ENCODE measurements at places on chromosomes 11 and 22.

DNA sequence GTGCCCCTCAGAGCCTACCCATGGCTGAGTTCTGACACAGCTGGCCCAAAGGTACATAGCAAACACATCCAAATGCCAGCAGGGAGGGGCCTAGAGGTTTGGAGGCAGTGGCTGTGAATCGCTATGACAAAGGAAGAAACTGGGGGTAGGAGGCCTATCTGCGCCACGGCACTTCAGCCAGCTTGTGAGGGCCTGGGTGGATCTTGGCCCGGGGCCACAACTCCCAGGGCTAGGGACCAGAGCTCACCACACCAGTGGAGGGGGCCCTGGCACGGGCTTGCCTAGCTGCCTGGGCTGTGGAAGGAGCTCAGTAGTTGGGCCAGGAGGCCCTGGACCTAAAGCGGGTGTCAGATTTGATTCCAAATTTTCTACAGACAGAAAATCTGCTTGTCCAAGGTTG, 9.4 kb upstream of the NAP1L4 start:
- H3K4me1 ChIP-seq, result no peaks in the 10 kb centered on the region
- no peak overlapping the region for H3K4me3 ChIP-seq
- H3K27me3 ChIP-seq, result no peaks in the 10 kb centered on the region
- H3K27ac ChIP-seq, result no peak overlapping the region
- H3K36me3 ChIP-seq, result no peaks in the 10 kb centered on the region

DNA sequence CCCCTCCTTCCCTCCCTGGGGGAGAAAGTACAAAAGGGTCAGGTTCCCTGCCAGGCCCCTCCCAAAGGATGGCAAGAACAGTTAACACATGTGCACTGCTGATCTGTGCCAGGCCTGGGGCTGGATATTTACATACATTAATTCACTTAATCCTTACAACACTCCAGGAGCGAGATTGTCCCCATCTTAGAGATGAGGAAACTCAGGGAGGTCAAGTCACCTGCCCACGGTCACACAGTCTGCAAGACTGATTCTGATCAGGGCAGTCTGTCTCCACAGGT, 36.5 kb downstream of the NECTIN1 start:
- no peak overlapping the region for H3K27ac ChIP-seq
- no peak overlapping the region for H3K4me3 ChIP-seq
- DNase-seq, result no peak
- no peaks in the 10 kb centered on the region for H3K27me3 ChIP-seq
- no peaks in the 10 kb centered on the region for H3K4me1 ChIP-seq

DNA sequence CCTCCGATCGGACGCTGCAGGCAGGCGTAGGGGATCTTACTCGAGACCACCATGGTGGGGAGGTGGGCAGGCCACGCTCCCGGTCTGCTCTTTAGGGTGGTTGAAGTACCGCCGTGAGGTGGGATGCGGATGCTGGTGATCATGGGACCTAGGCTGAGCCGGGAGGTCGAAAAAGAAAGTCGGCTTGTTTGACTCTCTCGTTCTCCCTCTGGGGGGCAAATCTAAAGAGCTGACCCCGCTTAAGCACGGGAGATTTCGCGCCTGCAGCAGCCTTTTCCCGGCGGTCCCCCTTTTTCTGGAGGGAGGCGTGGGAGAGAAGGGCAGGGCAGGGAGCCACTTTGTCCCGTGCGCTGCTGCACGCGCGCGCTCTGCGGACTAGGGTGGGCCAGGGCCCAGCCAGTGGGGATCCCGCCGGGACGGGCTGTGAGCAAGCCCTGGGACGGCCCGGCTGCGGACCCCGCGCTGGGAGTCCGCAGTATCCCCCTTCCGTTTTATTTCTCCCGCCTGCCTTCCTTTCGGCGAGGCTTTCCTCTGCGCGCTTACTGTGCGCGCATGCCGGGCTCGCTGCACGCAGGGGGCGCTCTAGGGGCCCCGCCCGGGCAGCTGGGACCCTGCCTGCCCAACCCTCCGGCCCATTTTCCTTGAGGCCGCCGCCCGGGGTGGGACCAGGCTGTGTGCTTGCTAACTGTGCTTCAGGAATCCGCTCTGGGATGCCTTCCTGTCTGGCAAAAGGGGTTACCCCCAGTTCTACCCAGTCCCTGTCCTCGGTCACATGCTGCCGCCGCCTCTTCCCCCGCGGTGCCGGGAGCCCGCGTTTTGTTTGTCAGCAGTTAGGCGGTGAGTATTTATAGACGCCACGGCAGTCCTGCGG, 81.0 kb downstream of the PRR5L start:
- DNase-seq, result peak; percentile 43
- no peaks in the 10 kb centered on the region for H3K36me3 ChIP-seq

GRCh38 chr22:20448630-20449029, 11.0 kb upstream of the SCARF2 start:
- no peaks in the 10 kb centered on the region for H3K4me1 ChIP-seq
- no peak overlapping the region for H3K27ac ChIP-seq
- no peak overlapping the region for H3K4me3 ChIP-seq

- no peaks in the 10 kb centered on the region for H3K4me1 ChIP-seq
- no peak overlapping the region for H3K4me3 ChIP-seq
- H3K27me3 ChIP-seq, result no peaks in the 10 kb centered on the region
- H3K27ac ChIP-seq, result no peak overlapping the region
Measured at GRCh38 chr22:45261407-45262088, 20.9 kb upstream of the KIAA0930 start.

GRCh38 chr11:76465701-76466100, 20.9 kb downstream of the EMSY start:
- H3K27me3 ChIP-seq, result no peaks in the 10 kb centered on the region
- no peak overlapping the region for H3K4me3 ChIP-seq
- peaks cover 11% of the 10 kb centered on the region for H3K36me3 ChIP-seq
- DNase-seq, result no peak

- no peak overlapping the region for H3K27ac ChIP-seq
- no peak for DNase-seq
- H3K4me3 ChIP-seq, result no peak overlapping the region
- no peaks in the 10 kb centered on the region for H3K36me3 ChIP-seq
- peaks cover 13% of the 10 kb centered on the region for H3K4me1 ChIP-seq
Measured at GRCh38 chr11:35354644-35355043, 64.7 kb downstream of the SLC1A2 start.

- H3K27ac ChIP-seq, result no peak overlapping the region
- no peaks in the 10 kb centered on the region for H3K36me3 ChIP-seq
- H3K4me3 ChIP-seq, result no peak overlapping the region
- no peak for DNase-seq
Measured at GRCh38 chr11:127873478-127873877, 713.9 kb downstream of the ETS1 start.

DNA sequence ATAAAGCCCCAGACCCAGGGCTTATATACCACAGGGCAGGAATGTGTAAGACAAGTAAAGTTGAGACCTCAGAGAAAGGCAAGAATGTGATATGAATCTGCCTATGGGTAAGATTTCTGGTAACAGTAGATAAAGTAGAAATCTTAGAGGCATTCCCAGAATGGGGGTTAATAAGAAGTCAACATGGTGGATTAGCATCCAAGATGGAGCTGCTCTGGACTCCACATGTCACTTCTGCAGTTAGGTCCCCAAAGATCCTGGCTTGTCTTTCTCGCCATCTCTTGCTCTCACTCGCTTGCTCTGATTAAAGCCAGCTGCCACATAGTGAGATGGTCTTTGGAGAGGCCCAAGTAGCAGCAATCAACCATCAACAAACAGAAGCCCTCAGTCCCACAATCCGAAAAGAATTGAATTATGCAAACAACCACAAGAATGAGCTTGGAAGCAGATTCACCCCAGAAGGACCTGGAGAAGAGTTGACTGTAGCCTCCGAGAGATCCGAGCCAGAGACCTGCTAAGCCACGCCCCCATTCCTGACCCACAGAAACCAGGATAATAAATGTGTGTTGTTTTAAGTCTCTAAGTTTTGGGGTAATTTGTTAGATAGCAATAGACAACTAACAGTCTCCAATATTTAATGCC, 5.4 kb upstream of the C11orf86 start:
- no peak for DNase-seq
- no peaks in the 10 kb centered on the region for H3K36me3 ChIP-seq
- H3K4me3 ChIP-seq, result no peak overlapping the region
- no peaks in the 10 kb centered on the region for H3K4me1 ChIP-seq
- no peak overlapping the region for H3K27ac ChIP-seq
- H3K27me3 ChIP-seq, result no peaks in the 10 kb centered on the region

GRCh38 chr11:19742588-19743292, 30.1 kb downstream of the NAV2 start:
- peak; percentile 88 for DNase-seq
- H3K27me3 ChIP-seq, result peaks cover 62% of the 10 kb centered on the region
- no peaks in the 10 kb centered on the region for H3K36me3 ChIP-seq
- H3K4me3 ChIP-seq, result no peak overlapping the region
- H3K4me1 ChIP-seq, result no peaks in the 10 kb centered on the region

DNA sequence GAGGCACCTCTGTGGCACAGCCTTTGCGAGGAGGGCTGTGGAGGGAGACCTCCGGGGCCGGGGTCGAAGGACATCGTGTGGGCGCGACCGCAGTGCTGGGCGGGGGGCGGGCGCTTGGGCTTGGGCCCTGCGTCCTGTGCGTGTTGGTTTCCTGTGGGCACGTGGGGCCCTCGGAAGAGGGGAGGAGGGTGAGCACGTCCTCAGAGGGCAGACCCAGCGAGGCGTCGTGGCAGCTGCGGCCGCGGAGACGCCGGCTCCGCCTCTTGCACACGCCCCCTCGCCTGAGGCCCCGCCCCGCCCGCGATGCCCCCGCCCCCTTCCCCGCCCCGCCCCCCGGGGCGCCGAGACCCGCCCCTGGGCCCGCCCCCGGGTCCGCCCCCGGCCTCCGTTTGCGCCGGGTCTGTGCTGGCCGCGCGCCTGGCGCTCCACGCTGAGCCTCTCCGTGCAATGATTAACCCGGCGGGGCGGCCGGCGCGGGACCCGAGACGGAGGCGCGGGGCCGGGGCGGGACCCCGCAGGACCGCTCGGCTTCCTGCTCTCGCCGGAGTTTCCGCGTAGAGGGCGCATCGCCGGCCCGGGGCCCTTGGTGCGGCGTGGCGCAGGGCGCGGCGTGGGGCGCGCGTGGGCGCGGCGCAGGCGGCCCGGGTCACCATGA, at the start of gene PRR5:
Gene PRR5 (plus strand): TSS at position 381 of the 655 bp plus-strand sequence. CDS start 271 bp downstream, at position 652.
- peak within 1 kb of the TSS; percentile 20 for H3K27ac ChIP-seq
- no peaks in the 10 kb centered on the region for H3K36me3 ChIP-seq
- DNase-seq, result peak; percentile 95
- H3K4me1 ChIP-seq, result peaks cover 21% of the 10 kb centered on the region
- no peaks in the 10 kb centered on the region for H3K27me3 ChIP-seq
- H3K4me3 ChIP-seq, result peak within 1 kb of the TSS; percentile 87

DNA sequence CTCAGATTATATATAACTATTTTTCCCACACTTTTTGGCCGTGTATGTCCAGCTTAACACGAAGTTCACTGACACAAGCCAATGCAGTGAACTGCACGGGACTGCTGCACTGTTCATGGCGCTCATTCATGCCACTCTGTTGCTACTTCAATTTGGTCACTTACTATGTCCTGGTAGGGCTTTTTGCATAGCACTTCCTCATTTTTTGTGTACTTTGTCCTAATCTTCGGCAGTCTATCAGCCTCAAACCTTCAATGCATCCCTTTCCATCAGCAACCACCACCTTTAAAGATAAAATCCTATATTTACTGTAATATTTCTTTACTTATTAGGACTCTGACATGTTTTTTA, 18.7 kb upstream of the ARHGAP32 start:
- no peaks in the 10 kb centered on the region for H3K27me3 ChIP-seq
- DNase-seq, result no peak
- no peak overlapping the region for H3K4me3 ChIP-seq
- no peaks in the 10 kb centered on the region for H3K4me1 ChIP-seq
- H3K27ac ChIP-seq, result no peak overlapping the region

GRCh38 chr11:109796253-109796652, 296.9 kb upstream of the ZC3H12C start:
- H3K36me3 ChIP-seq, result no peaks in the 10 kb centered on the region
- no peak overlapping the region for H3K4me3 ChIP-seq
- no peak overlapping the region for H3K27ac ChIP-seq

DNA sequence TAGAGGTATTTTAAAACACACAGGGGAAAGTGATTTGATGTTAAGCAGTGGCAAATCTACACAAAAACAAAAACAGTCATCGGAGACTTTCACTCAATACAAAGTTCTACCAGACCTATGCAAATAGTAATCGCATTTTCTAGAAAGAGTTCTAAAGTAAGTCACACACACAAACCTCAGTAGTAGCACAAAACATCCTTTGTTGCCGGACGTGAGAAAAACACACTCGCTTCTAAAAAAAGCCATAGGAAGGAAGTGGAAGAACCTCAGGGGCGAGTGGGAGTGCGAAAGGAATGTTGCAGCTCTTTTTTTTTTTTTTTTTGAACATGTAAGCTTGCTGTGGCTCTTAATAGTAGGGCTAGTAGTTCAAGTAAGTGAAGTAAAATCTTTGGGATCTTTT, 88.9 kb downstream of the MAML2 start:
- peak overlapping the region; percentile 73 for H3K27ac ChIP-seq
- DNase-seq, result peak; percentile 94
- peak overlapping the region; percentile 1 for H3K4me3 ChIP-seq
- no peaks in the 10 kb centered on the region for H3K36me3 ChIP-seq

DNA sequence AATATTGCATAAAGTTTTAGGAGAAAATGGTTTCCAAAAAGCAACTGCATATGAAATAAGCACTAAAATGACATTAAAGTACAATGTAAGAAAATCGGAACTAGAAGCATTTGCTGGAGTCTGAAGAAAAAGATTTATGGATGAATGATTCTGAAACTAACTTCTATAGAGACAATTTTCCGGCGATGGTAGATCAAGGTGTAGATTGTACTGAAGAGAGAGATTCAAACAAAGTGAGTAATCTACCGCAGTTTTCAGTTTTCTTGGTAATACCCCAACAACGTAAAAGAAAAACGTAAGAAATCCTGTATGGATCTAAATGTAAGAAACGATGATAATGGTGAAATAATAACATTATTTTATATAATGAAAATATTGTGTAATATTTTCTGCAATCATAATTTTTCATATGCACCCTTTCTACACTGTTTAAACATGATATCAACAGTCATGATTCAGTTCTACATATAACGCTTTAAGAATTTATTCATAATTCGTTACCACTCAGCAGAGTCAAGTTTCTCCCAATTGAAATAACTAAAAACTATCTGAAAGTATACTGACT, 1.8 kb upstream of the CDPF1 start:
- DNase-seq, result no peak
- H3K36me3 ChIP-seq, result no peaks in the 10 kb centered on the region
- H3K27me3 ChIP-seq, result no peaks in the 10 kb centered on the region

Measured in cardiac muscle cell (in vitro differentiated cells and primary cell).